ENCODE measurements at places on chromosomes 11 and 22. TPM values are rescaled to one million over a fixed set of nuclear protein-coding genes. Genes with fewer than 3 reads are reported as not detected.

MPZL3 gene
- 0.72 TPM for total RNA-seq

F2 gene
- total RNA-seq: not detected

NEFH gene
- total RNA-seq: 0.20 TPM

SYT9 gene
- total RNA-seq: not detected

NAALAD2 gene
- 0.59 TPM for total RNA-seq

HDAC10 gene
- 5.0 TPM for total RNA-seq

SLC22A25 gene
- total RNA-seq: not detected

TRPM5 gene
- total RNA-seq: not detected

KIRREL3 gene
- 1.2 TPM for total RNA-seq

HEPN1 gene
- total RNA-seq: not detected

MUC2 gene
- total RNA-seq: not detected

CCDC89 gene
- not detected for total RNA-seq

ZW10 gene
- 39.4 TPM for total RNA-seq

TEX54 gene
- total RNA-seq: not detected

PATE4 gene
- total RNA-seq: not detected

ZNRF3 gene
- 2.3 TPM for total RNA-seq

OR5P2 gene
- total RNA-seq: not detected

UBE2L6 gene
- total RNA-seq: 62.9 TPM

HBB gene
- not detected for total RNA-seq

CREB3L1 gene
- 11.3 TPM for total RNA-seq

ADM2 gene
- total RNA-seq: 0.20 TPM

SF1 gene
- 64.1 TPM for total RNA-seq

TSSK2 gene
- not detected for total RNA-seq

APOBEC3C gene
- total RNA-seq: 11.2 TPM

KIF18A gene
- total RNA-seq: 46.8 TPM

GAL3ST3 gene
- not detected for total RNA-seq

OR8G1 gene
- not detected for total RNA-seq

DYNC2H1 gene
- total RNA-seq: 18.5 TPM

SLC25A17 gene
- total RNA-seq: 30.0 TPM

OR8A1 gene
- not detected for total RNA-seq

Data from RPMI7951 (cell line).